D721Med (cell line): ENCODE measurements at places on chromosomes 1 and 21.

GRCh38 chr1:10629091-10629815, 154.5 kb downstream of the PEX14 start:
- no peak for DNase-seq

DNA sequence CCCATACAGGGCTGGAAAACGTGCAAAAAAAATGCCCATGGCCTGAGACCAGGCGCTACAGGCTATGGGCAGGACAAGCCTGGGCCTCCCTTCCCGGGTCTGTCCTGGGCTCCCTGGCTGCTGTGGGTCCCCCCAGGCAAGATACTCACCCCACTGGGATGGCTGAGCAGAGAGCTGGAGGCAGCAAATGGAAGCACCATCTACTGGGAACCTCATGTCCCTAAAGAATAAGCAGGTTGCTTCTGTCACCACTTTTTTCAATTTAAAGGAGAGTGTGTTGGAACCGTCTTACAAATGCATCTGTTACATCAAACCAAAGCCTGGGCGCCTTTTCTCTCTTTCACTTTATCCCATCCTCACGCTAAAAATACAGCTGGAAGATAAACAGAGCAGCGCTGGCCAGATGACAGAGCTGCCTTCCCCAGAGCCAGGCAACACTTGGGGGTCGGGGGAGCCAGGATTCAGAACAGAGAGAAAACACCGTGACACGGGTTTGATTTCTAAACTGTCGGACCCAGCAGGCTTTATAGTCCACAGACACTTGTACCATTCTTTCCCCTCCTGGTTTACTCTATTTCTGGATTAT, 262.1 kb upstream of the VAMP3 start:
- DNase-seq: no peak

- DNase-seq: no peak
These were observed 3.6 kb downstream of the MEGF6 start for GRCh38 chr1:3607703-3608065.

- no peak for DNase-seq
These were observed 56.0 kb downstream of the SDCCAG8 start for GRCh38 chr1:243311809-243312208.

GRCh38 chr1:200892546-200892945, 2.2 kb upstream of the INAVA start:
- no peak for DNase-seq

DNA sequence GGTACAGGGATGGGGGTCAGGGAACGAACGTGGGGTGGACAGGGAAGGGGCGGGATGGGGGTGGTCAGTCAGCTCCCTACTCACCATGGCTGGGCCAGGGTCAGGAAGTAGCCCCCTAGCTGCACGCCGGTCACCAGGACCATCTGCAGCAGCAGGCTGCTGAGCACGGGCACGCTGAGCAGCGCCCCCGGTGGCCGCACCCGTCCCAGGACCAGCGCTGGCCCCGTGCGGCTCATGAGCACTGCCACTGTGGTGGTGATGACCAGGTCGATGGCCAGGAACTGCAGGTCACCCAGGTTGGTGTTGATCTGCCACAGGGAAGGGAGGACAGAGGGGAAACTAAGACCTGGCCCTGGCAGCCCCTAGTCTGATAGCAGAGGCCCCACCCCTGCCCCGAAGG, 6.5 kb upstream of the MFAP2 start:
- peak; percentile 49 for DNase-seq

DNA sequence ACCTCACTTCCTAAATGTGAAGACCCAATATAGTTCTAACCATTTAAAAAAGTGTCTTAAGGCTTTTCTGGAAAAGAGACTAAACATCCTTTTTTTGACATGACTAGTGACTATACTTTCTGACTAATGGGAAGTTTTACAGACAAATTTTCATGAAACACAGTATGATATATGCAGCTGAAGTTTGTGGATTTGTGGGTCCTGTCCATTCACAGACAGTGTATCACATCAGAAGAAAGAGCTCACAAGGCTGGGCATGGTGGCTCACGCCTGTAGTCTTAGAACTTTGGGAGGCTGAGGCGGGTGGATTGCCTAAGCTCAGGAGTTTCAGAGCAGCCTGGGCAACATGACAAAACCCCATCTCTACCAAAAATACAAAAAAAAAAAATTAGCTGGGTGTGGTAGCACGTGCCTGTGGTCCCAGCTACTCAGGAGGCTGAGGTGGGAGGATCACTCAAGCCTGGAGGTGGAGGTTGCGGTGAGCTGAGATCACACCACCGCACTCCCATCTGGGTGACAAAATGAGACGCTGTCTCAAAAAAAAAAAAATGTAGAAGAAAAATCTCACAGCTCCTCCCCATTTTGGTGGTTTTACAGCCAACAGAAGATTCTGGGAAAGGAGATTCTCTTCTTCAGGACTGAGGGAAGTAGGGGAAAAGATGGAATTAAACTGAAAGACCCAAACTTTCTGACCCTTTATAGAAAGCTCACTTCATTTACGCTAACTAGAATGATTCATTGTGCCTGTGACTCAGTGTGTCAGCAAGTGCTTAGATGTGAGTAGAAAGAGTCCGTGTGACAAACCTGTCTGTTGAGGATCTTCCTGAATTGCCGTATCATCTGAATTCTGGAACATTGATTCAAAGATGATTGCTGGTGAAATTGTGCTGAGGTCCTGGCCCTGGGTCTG, 15.2 kb upstream of the YRDC start:
- DNase-seq: no peak
